Lung microvascular endothelial cell (primary cell): ENCODE measurements at places on chromosomes 16 and 17.

- DNase-seq = no peak
Measured at GRCh38 chr16:79067600-79067999, 532.9 kb downstream of the MAF start.

- DNase-seq = no peak
Measured at GRCh38 chr16:88345721-88346560, 36.8 kb upstream of the ZNF469 start.

GRCh38 chr16:75535901-75536300, at the start of gene CHST5:
TSS of gene CHST5 (minus strand) at chr16:75536108. CDS start at chr16:75530384, 5,724 bp downstream.
- no peak for DNase-seq

DNA sequence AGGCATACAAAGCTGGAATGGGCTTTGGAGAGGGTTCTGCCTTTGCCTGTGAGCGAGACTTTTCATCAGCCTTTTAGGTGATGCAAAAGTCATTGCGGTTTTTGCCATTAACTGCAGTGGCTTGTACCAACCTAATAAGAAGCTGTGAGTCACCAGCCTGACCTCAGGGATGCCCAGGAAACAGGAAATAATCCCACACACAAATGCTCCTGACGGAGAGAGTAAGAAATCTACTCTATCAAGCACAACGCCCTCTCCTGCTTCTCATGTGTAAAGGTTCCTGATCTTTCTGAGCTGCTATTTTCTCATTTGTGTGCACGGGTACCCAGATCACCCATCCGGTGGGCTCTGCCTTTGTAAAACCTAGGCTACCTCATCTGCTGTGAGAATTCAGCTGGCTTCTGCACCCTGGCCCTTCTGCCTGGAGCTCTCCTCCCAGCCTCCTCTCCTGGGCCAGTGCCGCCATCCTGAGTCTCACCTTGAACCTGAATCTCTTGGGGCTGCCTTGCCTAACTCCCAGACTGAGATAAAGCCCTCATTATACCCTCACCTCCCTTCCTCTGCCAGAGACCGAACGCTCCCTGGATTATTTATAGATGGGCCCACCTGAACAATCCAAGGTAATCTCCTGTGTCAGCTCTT, 299.7 kb downstream of the C16orf95 start:
- peak; percentile 88 for DNase-seq

DNA sequence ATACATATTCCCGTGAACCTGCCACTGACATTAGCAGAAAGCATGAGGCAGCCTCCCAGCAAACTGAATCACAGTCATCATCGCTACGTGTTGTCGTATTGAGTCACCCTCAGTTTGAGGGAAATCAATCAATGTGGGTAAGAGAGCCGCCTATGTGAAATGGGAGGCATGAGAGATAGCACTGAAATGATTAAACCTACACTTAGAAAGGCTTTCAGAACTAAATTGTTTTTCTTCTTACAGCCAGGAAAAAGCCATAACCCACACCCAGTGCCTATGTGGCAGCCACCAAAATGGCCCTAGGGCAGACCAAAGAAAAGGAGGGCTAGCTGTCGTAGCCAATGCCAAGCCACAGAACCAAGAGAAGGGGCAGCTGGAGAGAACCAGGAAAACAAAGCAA, 90.5 kb downstream of the ADAMTS18 start:
- DNase-seq = no peak

- DNase-seq = no peak
Measured at GRCh38 chr17:47948706-47949196, 7.4 kb downstream of the PNPO start.

DNA sequence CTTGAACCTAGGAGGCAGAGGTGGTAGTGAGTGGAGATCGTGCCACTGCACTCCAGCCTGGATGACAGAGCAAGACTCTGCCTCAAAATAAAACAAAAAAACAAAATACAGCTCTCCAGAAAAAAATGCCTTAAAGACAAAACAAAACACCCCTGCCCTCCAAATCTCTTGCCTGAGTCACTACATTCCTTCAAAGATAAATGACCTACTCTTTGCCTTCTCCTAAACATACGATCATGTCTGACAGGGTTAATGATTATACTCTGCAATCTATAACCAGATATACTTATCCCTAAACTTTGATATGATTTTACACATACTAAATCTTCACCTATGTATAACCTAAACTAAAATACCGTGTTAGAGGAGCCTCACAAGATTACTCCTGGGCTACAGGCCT, 1.4 kb upstream of the SETD6 start:
- DNase-seq = no peak

DNA sequence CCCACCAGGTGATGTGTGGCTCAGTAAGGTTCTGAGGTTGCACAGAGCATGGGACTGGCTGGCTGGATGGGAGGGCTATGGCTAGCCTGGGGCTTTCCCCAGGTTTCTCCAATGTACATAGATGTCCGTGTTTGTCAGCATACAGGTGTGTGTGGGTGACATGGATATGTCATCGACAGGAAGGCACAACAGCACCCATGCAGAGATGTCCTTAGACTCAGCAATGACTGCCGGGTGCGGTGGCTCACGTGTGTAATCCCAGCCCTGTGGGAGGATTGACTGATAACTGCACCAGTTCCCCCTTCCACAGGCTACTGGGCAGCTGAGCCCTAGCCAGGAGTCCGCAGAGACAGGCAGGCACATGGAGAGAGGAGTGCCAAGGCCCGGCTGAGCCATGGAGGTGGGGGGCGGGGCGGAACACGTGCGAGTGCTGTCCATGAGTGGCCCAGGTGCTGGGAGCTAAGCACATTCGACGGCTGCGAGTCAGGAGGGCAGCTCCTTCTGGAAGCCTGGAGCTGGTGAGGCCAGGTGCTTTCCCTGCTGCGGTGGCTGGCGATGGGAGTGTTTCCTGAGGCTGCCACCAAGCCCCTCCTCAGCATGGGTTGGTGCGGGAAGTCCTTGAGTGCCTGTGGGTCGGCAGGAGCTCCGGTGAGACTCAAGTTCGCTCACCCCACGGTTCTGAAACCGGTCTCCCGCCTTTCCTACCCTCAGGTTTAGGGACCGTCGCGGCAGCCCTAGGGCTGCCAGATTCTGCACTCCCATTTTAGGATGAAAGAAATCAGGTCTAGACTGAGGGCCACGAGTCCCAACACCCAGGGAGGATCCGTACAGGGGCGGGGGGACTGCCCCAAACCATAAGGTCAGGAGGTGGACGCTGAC, 858 bp upstream of the ASPSCR1 start:
- peak; percentile 14 for DNase-seq

DNA sequence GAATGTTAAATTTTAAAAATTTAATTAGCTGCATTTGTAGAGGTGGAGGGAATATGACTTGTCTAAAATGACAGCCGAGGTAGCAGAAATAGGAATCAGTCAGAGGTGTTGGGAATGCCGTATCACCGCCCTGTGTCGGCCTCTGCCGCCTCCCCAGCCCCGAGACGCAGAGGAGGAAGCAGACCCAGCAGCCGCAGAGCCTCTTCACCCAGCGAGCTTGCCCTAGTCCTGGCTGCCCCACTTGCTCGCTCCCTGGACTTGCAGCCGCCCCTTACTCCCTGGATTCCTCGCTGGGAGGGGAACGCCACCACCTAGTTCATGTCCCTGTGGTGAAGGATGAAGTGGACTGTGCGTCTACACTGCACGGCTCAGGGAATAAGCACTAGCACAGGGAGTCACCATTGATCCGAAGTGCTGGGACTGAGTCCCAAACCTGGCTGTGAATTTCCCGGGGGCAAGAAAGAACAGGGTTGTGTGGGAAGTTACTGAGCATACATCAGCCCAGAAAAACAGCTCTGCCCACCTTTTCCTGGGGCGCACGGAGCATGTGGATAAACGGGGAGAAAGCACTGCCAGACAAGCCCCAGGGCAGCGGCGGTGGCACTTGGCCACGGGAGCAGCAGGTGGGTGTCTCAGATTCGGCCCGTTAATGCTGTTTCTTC, 76.8 kb downstream of the RPTOR start:
- DNase-seq = no peak

- DNase-seq = no peak
Measured at GRCh38 chr17:45734598-45734997, 49.5 kb upstream of the CRHR1 start.

- DNase-seq = no peak
Measured at GRCh38 chr16:87288753-87289362, 28.3 kb downstream of the C16orf95 start.

- no peak for DNase-seq
Measured at GRCh38 chr17:55282379-55282702, 17.6 kb downstream of the HLF start.

GRCh38 chr17:72467841-72468653, 347.2 kb downstream of the SOX9 start:
- DNase-seq = no peak

DNA sequence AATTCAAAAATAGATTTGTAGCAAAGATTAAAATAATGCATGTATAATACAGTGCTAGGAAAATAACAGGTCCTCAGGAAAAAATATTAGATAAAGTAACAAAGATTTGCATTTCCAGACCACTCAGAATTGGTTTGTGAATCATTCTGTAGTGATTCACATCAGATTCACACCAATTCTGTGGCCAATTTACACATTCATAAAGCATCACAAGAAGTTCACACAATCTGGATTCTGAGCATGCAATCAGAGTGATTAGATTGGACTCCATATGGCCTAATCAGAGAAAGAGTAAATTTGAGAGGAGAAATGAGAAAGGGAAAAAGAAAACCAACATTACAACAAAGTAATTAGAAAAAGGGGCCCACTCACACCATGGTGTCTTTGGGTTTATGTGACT, 36.0 kb upstream of the SLC47A1 start:
- no peak for DNase-seq

DNA sequence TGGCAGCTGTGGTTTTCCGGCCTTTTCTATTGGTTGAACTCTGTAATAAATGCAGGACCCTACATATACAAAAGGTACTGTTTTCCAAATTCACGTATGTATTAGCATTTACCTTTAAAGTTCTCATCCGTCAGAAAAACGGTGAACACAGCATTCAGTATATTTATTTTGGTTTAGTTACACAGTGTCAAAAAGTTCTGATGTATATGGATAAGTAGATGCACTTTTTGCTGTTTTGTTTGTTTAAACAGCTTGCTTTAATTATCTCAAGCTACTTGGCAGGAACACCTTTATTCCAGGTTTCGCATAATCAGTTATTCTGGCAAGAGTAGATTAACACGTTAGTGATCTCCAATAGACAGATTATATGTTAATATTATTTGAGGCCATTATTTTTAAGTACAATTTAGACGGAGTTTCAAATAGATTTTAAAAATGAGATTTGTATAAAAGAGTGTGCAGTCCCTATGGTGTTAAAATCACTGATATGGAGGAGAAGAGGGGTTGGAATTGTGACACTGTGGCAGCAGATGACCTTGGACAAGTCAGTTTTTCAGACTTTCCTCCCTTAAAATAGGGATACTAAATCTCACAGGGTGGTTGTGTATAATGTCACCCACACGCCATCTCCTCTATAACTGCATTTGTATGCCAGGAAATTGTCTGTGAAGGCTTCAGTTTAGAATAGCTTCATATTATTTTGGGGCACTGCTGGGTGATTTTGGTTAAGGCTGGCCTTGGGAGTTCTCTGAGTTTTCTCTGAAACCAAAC, 2.1 kb downstream of the HERPUD1 start:
- DNase-seq = no peak

DNA sequence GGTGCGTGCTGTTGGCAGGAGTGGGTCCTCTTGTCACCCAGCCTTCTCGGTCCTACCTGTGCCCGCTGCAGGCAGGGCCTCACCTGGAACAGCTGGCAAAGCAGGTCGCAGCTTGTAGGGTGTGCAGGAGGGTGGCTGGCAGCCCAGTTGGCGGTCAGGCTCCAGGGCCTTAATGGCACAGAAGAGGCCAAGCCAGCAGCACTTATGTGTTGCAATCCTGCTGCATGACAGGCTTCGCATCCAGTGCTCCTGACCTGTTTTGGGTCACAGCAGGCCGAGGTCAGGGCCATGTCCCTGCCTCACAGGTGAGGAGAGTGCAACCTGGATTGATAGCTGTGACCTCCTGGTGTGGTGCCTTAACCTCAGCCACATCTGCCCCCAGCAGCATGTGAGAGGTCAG, 31.9 kb downstream of the ZC3H18 start:
- no peak for DNase-seq

GRCh38 chr16:71622088-71622487, 3.9 kb upstream of the MARVELD3 start:
- no peak for DNase-seq

GRCh38 chr17:8836821-8837562, 30.5 kb downstream of the PIK3R6 start:
- no peak for DNase-seq

- DNase-seq = peak; percentile 30
Measured at GRCh38 chr16:87056083-87056482, 261.1 kb downstream of the C16orf95 start.

GRCh38 chr17:40935624-40936023, 1.8 kb downstream of the KRT23 start:
- DNase-seq = no peak

DNA sequence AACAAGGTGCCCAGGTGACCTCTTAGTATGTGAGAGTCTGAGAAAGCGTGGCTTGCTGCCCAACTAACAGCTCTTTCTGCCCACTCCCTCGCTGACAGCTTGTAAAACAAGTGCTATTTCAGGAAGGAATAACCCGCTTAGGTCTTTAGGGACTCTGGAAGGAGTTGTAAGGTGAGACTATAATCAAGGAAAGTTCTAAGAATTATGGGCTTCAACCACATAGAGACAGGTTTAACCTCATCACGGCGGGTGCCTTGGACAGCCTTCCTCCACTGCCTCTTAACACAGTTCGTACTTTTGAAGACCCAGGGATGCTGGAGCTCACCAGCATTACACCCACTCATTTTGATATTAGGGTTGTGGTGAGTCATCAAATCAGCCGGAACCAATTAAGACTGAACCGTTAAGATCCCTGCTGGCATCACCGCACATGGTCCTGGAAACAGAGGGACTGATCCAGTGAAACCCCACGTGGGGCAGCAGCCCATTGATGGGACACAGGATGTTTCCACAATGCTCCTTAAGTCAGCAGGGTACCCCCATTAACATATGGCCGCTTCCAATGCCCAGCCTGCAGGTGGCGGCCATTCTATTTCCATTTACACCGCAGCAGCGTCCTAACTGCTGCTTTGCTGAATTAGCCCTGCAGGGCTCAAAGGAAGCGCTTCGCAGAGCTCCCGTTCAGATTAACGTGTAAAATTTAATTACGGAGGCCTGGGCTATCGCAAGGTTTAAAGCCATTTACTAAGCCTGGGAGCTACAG, 176.6 kb upstream of the SDK2 start:
- DNase-seq = no peak

GRCh38 chr17:79365836-79366770, 244.7 kb downstream of the RBFOX3 start:
- no peak for DNase-seq

- no peak for DNase-seq
Measured at GRCh38 chr17:66583112-66583748, 251.7 kb upstream of the CACNG5 start.

DNA sequence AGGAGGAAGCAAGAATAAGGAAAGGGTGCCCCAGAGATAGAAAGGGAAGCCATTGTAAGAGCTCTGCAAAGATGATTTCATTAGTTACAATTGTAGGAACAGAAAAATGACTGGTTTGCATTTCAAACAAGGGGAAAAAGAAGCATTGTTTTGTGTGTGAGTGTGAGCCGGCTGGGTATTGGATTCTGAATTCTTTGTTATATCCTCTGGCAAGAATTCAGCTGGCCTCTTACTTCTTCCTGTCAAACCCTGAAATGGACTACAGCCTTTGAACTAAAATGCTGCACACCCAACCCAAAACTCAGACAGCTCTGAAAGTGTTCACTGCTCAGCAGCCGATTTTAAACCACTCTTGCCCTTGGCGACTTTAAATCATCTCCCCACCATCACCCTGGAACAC, 461.3 kb downstream of the PMP22 start:
- DNase-seq = no peak

- no peak for DNase-seq
Measured at GRCh38 chr16:75947626-75948239, 221.4 kb upstream of the CPHXL start.
